T-helper 17 cell (primary cell): ENCODE measurements at places on chromosomes 16 and 17. TPM values are rescaled to one million over a fixed set of nuclear protein-coding genes. Genes with fewer than 3 reads are reported as not detected.

GRCh38 chr16:51151961-51152663 lies 1.0 kb upstream of the SALL1 start:
- H3K27me3 ChIP-seq, result peaks cover 64% of the 10 kb centered on the region
- DNase-seq, result no peak
- peaks cover 7% of the 10 kb centered on the region for H3K36me3 ChIP-seq
- H3K4me1 ChIP-seq, result peaks cover 5% of the 10 kb centered on the region

Gene TVP23C
- total RNA-seq, result 18.2 TPM

Gene KIF22
- 74.3 TPM for total RNA-seq

GRCh38 chr16:66365651-66366050 lies 840 bp upstream of the CDH5 start:
- H3K36me3 ChIP-seq, result peaks cover 17% of the 10 kb centered on the region
- peak overlapping the region; percentile 72 for H3K27ac ChIP-seq
- DNase-seq, result no peak
- peaks cover 19% of the 10 kb centered on the region for H3K4me1 ChIP-seq
- H3K4me3 ChIP-seq, result no peak overlapping the region

Gene SNTB2
- total RNA-seq, result 17.9 TPM

Gene UMOD
- total RNA-seq, result not detected

DNA sequence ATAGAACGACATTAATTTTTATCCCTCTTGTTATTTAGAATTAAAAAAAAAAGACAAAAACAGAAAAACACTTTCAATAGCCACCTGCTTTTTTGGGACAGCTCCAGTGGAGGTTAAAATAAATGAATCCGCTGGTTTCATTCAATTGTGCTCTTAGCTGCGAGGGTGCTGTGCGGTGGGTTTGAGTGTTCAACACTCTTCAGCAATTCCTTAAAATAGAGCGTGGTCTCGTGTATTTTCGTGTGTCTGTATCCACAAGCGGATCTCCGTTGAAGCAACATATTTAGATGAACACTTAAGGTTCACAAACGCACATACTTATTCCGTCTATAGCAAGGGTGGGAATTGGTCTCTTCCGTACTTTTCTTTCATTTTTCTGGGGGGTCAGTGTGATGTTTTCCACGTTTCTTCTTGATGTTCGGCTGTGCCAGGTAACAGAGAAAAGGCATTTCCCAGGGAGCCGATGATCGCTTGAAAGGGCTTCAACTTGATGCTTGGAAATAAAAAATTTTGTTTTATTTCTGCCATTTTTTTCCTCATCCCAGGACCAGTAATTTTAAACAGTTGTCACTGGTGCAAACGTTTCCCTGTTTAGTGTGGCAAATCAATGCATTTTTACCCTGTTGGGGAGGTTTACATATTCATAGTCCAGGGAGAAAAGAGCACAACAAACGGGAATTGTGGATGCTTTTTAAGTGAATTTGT lies 297.9 kb downstream of the IRF8 start:
- no peak for DNase-seq
- peaks cover 2% of the 10 kb centered on the region for H3K4me1 ChIP-seq
- peaks cover 3% of the 10 kb centered on the region for H3K36me3 ChIP-seq
- peaks cover 88% of the 10 kb centered on the region for H3K27me3 ChIP-seq
- H3K27ac ChIP-seq, result no peak overlapping the region

Gene CX3CL1
- total RNA-seq, result not detected

- H3K4me1 ChIP-seq, result peaks cover 10% of the 10 kb centered on the region
- H3K4me3 ChIP-seq, result peak overlapping the region; percentile 49
- H3K27ac ChIP-seq, result no peak overlapping the region
- H3K27me3 ChIP-seq, result no peaks in the 10 kb centered on the region
Measured at GRCh38 chr17:81221842-81222619, 734 bp downstream of the CEP131 start.

DNA sequence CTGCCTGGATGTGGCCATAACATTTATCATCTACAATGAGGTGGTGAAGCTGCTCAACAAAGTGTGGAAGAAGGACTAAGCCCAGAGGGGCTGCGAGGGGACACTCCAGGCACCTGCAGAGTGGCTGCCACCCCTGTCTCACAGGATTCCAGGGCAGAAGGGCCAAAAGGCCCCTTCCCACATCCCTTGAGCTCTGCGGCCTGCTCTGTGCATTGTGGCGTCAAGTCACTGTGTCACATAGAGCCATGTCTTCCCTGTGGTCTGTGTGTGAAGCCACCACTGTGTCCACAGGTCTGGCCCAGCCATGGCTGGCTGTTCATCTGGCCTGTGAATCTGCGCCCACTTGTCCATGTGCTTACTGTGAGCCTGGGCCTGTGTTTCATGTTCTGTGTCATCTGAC lies 1714.6 kb downstream of the TP53TG3F start:
- H3K36me3 ChIP-seq, result no peaks in the 10 kb centered on the region
- H3K4me1 ChIP-seq, result no peaks in the 10 kb centered on the region
- no peak overlapping the region for H3K4me3 ChIP-seq
- H3K27me3 ChIP-seq, result no peaks in the 10 kb centered on the region

- no peaks in the 10 kb centered on the region for H3K27me3 ChIP-seq
- H3K27ac ChIP-seq, result peak overlapping the region; percentile 62
- H3K4me1 ChIP-seq, result peaks cover 17% of the 10 kb centered on the region
- DNase-seq, result no peak
- H3K4me3 ChIP-seq, result no peak overlapping the region
Measured at GRCh38 chr16:1726661-1727502, 20.9 kb downstream of the MAPK8IP3 start.

DNA sequence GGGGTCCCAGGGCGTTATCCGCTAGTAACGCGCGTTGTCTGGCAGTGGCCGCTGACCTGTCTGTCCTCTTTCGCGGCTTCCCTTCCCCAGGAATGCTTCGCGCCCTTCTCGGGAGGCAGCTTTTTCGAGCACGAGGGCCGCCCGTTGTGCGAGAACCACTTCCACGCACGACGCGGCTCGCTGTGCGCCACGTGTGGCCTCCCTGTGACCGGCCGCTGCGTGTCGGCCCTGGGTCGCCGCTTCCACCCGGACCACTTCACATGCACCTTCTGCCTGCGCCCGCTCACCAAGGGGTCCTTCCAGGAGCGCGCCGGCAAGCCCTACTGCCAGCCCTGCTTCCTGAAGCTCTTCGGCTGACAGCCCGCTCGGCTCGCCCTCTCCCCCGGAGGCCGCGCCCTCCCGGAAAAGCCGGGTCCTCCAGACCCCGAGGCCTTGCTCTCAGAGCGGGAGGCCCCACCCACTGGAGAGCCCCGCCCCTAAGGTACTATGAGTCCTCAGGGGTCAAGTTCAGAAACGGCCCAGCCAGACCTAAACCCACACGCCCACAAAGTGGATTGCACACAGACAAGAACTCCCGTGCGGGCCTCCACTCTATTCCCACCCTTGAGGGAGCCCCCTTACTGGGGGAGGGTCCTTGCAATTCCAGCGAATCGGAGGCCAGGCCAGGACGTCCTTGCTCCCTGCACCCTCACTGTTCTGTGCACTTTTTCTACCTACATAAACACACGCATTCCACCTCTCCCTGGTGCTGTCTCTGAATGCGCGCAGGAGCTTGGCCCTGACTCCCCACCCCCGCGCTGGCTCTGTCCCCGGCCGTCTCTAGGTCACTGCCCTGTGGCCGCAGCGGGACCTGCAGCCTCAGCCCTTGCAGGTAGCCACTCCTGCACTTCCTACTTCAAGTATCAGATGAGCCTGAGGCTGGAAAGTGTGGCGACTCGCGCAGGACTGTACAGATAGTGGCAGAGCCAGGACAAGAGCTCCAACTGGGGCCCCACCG lies 5.4 kb upstream of the SLC5A2 start:
- H3K4me3 ChIP-seq, result peak overlapping the region; percentile 91
- peaks cover 18% of the 10 kb centered on the region for H3K4me1 ChIP-seq
- no peak overlapping the region for H3K27ac ChIP-seq
- no peak for DNase-seq
- H3K36me3 ChIP-seq, result peaks cover 5% of the 10 kb centered on the region

GRCh38 chr17:79033046-79033616 lies 9.2 kb downstream of the C1QTNF1 start:
- H3K27me3 ChIP-seq, result peaks cover 37% of the 10 kb centered on the region
- peaks cover 3% of the 10 kb centered on the region for H3K4me1 ChIP-seq
- H3K36me3 ChIP-seq, result peaks cover 3% of the 10 kb centered on the region
- DNase-seq, result no peak
- H3K4me3 ChIP-seq, result no peak overlapping the region

Gene SEPTIN12
- not detected for total RNA-seq

DNA sequence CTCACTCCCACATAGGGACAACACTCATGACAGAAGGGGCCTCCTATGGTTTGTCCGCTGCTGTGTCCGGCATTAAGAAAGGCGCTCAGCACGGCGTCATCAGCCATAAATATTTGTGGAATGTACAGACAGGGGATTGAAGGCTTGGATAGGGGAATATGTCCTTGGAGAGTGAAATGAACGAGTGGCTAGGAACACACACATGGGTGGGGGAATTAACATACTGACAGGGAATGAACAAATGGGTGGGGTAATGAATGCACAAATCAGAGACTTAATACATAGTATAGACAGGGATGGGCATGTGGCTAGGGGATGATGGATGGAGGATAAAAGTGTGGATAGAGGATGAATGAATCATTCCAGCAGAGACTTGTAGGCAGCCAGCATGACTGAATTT lies 154.0 kb upstream of the HSBP1 start:
- no peak overlapping the region for H3K4me3 ChIP-seq
- no peaks in the 10 kb centered on the region for H3K4me1 ChIP-seq
- peaks cover 7% of the 10 kb centered on the region for H3K27me3 ChIP-seq
- no peaks in the 10 kb centered on the region for H3K36me3 ChIP-seq
- H3K27ac ChIP-seq, result no peak overlapping the region

Gene GINS3
- 0.86 TPM for total RNA-seq

GRCh38 chr17:67605256-67605912 lies 112.4 kb upstream of the NOL11 start:
- H3K27me3 ChIP-seq, result no peaks in the 10 kb centered on the region
- H3K4me3 ChIP-seq, result no peak overlapping the region
- peaks cover 5% of the 10 kb centered on the region for H3K36me3 ChIP-seq
- peaks cover 19% of the 10 kb centered on the region for H3K4me1 ChIP-seq
- no peak for DNase-seq
- no peak overlapping the region for H3K27ac ChIP-seq

- no peak overlapping the region for H3K27ac ChIP-seq
- no peak overlapping the region for H3K4me3 ChIP-seq
- no peaks in the 10 kb centered on the region for H3K4me1 ChIP-seq
- no peaks in the 10 kb centered on the region for H3K36me3 ChIP-seq
- DNase-seq, result no peak
Measured at GRCh38 chr16:6732166-6732565, 600.5 kb upstream of the RBFOX1 start.

Gene C16orf74
- 7.2 TPM for total RNA-seq

DNA sequence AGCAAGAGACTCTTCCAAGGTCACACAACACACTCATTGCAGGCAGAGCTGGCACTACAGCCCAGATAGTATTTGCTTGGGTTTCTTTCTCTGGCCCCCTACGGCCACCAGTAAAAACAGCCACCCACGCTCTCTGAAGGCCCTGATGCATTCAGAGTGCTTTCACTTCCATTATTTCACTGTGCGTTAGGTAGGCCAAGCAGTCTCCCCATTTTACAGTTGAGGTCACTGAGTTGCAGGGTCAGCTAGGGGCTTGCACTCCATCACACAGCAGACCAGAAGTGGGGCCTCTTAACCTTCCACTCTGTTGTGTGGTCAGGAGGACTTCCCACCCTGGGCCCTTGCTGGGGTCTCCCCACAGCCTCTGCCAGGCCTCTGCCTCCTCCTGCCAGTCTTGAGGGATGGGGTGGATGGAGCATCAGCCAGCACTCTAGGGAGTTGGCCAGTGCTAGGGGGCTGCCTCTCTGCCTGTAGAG lies 2.5 kb downstream of the TBX21 start:
- peak overlapping the region; percentile 95 for H3K4me3 ChIP-seq
- peaks cover 35% of the 10 kb centered on the region for H3K4me1 ChIP-seq
- DNase-seq, result no peak
- peaks cover 8% of the 10 kb centered on the region for H3K27me3 ChIP-seq
- peak overlapping the region; percentile 94 for H3K27ac ChIP-seq

DNA sequence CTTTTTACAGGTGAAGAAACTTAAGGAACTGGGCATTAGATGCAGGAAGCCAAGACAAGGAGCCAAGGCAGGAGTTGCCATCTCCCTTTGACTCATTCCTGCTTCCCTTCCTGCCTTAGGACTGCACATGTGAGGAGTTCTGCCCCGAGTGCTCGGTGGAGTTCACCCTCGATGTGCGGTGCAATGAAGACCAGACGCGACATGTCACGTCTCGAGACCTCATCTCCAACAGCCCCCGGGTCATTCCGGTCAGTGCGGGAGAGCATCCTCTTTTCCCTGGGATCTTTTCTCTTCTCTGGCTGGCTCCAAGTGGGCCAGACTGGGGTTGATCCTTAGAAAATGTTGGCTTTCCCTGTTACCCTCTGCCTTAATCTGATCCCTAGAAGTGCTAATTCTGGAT lies 6.6 kb downstream of the POLR2C start:
- peaks cover 8% of the 10 kb centered on the region for H3K36me3 ChIP-seq
- no peak for DNase-seq
- H3K4me1 ChIP-seq, result peaks cover 19% of the 10 kb centered on the region
- no peaks in the 10 kb centered on the region for H3K27me3 ChIP-seq
- H3K4me3 ChIP-seq, result no peak overlapping the region
- no peak overlapping the region for H3K27ac ChIP-seq

GRCh38 chr17:18190628-18191235 lies 7.1 kb downstream of the ALKBH5 start:
- H3K27ac ChIP-seq, result peak overlapping the region; percentile 53
- H3K4me3 ChIP-seq, result peak overlapping the region; percentile 36
- peaks cover 54% of the 10 kb centered on the region for H3K4me1 ChIP-seq
- H3K27me3 ChIP-seq, result no peaks in the 10 kb centered on the region
- no peak for DNase-seq

GRCh38 chr17:40561294-40561870 lies 3.9 kb downstream of the CCR7 start:
- H3K4me3 ChIP-seq, result peak overlapping the region; percentile 99
- H3K4me1 ChIP-seq, result peaks cover 73% of the 10 kb centered on the region
- DNase-seq, result peak; percentile 9
- H3K27me3 ChIP-seq, result no peaks in the 10 kb centered on the region
- H3K27ac ChIP-seq, result peak overlapping the region; percentile 100
- peaks cover 24% of the 10 kb centered on the region for H3K36me3 ChIP-seq

- H3K36me3 ChIP-seq, result peaks cover 2% of the 10 kb centered on the region
- no peak overlapping the region for H3K4me3 ChIP-seq
- H3K27me3 ChIP-seq, result no peaks in the 10 kb centered on the region
- peaks cover 25% of the 10 kb centered on the region for H3K4me1 ChIP-seq
Measured at GRCh38 chr17:60169921-60170817, 20.4 kb downstream of the CA4 start.

Gene SLFN11
- 21.0 TPM for total RNA-seq

GRCh38 chr16:86919078-86919477 lies 340.7 kb downstream of the FOXL1 start:
- H3K36me3 ChIP-seq, result no peaks in the 10 kb centered on the region
- no peak for DNase-seq
- H3K4me3 ChIP-seq, result no peak overlapping the region

DNA sequence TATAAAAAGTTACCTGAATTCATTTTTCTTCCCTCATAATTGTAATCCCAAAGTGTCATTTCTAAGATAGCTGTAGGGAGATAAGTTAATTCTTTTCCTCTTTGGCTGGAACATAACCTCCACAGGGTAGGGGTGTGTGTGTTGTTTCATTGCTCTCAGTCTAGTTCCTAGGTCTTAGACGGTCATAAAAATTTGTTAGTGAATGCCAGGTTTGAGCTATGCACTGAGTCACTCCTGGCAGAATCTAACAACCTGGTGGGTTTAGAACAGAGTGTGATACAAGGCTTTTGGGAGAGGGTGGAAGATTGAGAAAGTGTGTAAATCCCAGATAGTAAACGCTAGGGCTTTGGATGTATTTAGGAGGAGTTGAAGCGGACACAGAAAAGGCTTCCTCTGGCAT lies 894 bp upstream of the PHKG2 start:
- H3K4me1 ChIP-seq, result peaks cover 25% of the 10 kb centered on the region
- H3K27ac ChIP-seq, result peak overlapping the region; percentile 95
- no peak for DNase-seq
- no peaks in the 10 kb centered on the region for H3K27me3 ChIP-seq
- H3K36me3 ChIP-seq, result peaks cover 9% of the 10 kb centered on the region
